Activated naive CD4-positive, alpha-beta T cell treated with anti-CD3 and anti-CD28 coated beads, Interleukin-2, amount 10 ng/mL, durations not matched to agents 7 days and 5 days (primary cell): ENCODE measurements at places on chromosomes 4 and X.

DNA sequence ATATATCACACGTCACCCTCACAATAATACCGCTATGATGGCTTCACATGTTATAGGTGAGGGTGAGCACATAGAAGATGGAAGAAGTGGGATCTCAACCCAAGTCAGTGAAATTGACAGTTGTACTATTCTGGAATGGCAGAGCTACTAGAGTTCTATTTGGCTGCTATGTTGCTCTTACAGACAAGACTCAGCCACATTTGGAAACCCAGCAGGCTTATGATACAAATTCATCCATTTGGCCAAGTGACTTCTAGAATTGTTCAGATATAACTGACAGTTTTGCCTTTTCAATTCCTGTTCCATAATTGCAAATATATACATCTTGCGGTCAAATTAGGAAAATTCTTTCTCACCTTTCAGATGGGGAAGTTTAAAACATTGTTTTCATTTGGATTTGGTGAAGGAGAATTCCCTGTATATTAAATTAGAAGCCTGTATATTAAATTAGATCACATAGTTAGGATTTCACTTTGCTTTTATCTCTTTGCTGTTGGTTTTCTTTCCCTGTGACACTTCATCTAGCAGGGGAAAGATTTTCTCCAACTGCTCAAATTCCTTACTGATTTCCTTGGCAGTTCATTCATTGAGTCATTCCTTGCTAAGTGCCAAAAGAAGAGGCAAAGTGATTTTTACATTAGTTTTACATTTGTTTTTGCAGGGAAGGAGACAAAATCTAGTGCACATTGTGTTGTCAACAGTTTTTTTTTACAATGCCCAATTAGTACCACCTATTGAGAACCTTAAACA, 120.6 kb upstream of the TBC1D9 start:
- no peak for DNase-seq

DNA sequence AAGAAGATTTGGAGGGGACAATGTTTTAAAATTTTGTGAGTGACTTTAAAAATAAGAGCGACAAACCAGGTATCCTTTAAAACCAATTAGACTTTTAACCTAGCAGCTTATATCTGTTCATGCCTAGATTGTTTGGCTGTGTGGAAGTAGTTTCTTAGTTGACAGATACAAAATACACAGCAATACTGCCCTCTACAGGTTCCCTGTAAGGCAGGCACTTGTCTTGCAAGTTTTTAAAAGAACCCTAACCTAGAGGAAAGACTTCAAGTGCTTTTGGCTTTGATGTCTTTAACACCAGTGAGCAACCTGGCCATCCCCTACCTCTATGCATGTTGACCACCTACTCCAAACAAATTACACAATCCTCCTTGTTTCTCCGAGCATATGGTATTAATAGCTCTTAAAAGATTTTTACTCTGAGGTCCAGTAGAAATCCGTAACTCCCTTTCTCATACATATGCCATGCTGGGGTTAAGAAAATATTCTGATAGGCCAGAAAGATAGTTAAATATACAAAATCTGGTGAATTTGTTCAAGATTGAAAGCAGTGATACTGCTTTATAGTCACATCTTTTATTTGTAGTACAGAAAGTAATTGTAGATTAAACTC, 273.0 kb downstream of the ARHGAP24 start:
- DNase-seq: no peak

- no peak for DNase-seq
These were observed 242.4 kb downstream of the FBXW7 start for GRCh38 chr4:152293527-152293926.

GRCh38 chr4:89741768-89742167, 95.2 kb downstream of the SNCA start:
- no peak for DNase-seq

DNA sequence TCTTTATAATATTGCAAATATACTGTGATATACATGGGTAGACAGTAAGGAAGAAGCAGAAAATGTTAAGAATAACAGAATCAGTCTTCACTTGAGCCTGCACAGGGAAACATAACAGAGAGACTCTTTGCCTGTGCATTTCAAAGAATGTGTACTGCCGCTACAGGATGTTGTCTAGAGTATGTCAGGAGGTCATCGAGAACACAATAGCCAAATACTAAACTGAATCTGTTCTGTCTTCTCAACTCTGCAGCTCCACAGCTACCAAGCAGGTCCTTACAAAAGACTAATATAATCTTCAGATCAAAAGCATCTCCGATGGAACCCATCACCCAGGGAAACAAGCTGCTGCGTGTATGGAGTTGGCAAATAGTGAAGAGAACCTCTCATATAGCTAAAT, 471.5 kb downstream of the PCDH10 start:
- DNase-seq: no peak

- no peak for DNase-seq
These were observed 875.4 kb upstream of the PRKX start for GRCh38 chrX:4588893-4589292.

GRCh38 chr4:88356771-88357170, 21.9 kb upstream of the HERC6 start:
- no peak for DNase-seq

DNA sequence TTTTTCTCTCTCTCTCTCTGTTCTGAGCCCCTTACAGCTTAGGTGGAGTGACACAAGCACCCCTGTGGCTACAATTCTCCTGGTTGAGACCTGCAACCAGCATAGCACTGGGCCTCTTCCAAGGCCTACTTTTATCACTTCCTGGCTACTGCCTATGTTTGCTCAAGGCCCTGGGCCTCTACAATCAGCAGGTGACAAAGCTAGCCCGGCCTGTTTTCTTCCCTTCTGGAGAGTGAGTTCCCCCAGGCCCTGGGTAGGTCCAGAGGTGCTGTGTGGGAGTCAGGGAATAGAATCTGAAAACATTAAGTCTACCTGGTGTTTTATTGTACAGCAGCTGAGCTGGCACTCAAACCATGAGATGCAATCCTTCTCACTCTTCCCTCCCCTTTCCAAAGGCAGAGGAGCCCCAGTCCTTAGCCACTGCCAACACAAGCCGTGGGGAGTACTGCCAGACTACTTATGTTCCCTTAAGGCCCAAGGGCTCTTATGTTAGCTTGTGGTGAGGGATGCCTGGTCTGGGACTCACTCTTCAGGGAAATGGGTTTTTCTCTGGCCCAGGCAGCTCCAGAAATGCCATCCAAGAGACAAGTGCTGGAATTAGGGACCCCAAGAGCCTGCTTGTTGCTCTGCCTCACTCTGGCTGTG, 23.8 kb upstream of the MAGEC3 start:
- DNase-seq: no peak
